ENCODE measurements at places on chromosomes 2 and 18.

GRCh38 chr2:197033222-197033621 lies 106.7 kb upstream of the PGAP1 start:
- DNase-seq: no peak

GRCh38 chr2:173130496-173131465 lies 55.1 kb downstream of the MAP3K20 start:
- DNase-seq: no peak

DNA sequence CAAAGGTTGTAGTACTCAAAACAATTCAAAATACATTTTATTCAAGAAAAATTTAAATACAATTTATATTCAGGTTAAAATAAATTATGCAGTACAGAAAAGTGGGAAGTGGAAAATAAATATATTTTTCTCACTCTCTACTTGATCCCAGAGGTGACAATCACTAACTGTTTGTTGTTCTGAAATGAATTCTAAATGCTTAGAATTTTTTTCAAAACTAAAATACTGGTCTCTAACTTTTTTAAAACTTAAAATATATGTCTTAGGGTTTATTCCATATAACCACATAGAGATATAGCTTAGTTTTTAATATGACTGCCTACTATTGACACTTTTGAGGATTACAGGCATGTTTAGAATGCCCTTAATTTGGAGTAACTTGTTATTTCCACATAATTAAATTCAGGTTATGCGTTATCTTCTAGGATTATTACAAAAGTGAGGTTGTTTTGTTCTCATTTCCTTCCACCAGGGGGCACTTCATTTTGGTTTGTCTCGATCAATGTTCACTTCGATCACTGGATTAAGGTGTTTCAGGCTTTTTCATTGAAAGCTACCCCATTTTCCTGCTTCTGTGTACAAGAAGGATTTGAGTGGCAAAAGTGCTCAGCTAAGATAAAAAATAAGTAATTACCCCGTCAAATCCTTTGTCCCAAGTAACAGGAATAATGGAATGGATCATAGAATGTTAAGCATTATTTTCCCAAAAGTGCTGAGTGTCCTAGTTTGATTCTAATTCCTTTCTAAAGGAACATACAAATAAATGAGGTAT lies 27.1 kb upstream of the TFPI start:
- peak; percentile 37 for DNase-seq

- DNase-seq: no peak
Measured at GRCh38 chr2:70304498-70304897, 2.6 kb upstream of the FAM136A start.

DNA sequence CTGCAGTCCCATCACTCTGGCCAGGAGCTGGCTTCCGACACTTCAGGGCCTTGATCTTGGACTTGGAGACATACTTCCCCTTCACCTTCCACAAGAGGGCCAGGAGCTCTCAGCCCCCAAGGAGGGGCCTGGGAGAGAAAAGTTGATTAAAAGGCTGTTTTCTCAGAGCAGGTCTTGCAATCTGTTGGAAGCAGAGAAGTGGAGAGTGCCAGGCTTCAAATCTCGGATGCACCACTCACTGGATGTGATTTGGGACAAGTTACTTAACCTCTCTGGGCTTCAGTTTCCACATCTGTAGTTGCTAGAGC lies 255.3 kb downstream of the CYP26B1 start:
- DNase-seq: no peak

- no peak for DNase-seq
Measured at GRCh38 chr18:50424877-50425690, 50.2 kb downstream of the SKA1 start.

DNA sequence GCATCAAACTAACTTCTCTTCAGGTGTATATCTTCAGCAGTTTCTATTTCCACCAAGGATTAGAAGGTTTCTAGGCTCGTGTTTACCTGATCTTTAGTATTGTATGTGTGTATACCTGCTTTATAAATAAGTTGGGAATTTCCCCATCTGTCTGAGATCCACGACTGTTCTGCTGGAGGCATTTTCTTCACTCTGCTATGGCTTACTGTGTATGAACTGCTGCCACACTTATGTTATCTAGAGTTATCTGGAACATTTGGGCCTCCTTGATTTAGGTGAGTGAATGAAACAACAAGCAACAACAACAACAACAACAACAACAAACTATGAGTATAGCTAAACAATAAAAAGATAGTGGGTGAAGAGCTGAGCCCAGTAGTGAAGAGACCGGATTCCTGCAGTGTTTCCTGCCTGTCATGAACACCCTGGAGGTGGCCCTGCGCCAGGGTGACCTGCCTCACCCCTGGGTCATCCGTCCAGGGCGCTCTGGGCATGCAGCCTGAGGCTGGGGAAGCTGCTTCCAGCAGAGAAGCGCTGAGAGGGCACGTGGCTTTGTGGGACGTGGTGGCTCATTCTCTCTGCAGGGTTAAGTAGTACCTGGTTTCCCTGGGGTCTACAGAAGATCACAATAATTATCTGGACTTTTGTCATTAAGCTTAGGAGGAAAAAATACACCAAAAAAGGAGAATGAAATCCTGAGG lies 56.1 kb upstream of the GATA6 start:
- no peak for DNase-seq

DNA sequence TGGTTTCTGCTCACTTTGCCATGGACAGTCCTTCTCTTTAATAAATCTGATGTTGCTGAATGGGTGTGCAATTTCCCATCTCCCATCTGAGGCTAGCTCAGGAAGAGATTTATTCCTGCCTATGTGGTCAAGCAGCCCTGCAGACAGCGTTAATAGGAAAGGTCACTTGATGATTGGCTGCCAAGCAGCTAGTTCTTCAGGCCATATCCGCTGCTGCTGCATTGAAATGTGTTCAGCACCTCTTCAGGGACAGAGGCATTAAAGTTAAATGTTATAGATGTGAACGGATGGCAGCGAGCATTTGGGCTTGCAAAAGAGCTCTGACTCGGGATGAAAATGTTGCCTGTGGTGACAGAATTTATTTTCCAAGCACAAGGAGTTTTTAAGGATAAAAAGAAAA lies 474.2 kb downstream of the PIK3C3 start:
- DNase-seq: no peak

- no peak for DNase-seq
Measured at GRCh38 chr2:101806701-101807100, 109.2 kb downstream of the MAP4K4 start.

DNA sequence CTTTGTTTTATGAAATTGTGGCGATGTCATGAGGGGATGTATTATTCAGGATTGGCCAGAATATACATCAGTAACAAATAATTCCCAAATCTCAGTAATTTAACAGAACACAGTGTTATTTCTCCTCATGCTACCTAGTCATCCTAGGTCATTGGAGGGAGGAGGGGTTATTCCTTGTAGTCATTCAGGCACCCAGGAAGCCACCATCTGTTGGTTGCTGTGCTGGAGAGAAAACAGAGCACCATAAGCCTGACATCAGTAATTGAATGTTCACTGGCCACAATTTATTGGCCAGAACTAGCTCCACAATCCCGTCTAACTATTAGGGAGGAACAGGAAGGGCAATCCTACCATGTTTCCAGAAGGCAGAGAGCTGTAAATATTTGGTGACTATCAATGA lies 303.5 kb upstream of the CELF4 start:
- no peak for DNase-seq

DNA sequence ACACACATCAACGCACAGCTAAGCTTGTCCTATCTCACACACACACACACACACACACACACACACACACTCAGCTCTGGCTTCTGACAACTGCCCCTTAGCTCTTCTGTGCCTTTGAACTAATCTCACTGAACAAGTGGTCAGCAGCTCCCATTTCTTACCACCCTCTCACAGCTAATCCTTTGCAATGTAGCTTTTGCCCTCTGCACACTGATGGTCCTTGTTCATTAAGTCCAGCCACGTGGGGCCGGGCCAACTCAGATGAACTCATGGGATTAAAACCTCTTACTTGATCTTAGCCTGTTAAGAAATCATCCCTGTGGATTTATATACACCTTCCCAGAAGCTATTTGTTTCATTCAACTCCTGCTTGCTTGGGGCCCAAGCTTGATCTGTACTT lies 36.6 kb downstream of the DPYSL5 start:
- DNase-seq: no peak

DNA sequence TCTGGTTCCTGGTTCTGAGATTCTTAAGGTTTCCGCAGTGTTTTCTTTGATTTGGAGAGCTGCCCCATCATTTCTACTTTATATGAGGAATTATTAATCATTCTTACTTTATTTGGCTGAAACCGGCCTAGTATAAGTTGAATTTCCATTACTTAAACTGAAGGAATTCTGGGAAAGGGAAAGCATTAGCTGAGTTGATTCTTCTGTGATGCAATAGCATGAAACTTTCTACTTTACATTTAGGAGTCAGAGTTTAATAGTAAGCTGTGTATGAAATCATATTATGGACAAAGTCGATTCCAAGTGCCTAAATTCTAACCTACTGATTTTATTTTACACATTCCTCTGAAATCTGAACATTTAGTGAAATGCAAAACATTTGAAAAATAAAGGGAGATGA lies 1269.7 kb upstream of the ZEB2 start:
- no peak for DNase-seq

Data from activated CD8-positive, alpha-beta T cell treated with anti-CD3 and anti-CD28 coated beads for 36 hours (primary cell).